ENCODE measurements at places on chromosomes 11 and 22.

DNA sequence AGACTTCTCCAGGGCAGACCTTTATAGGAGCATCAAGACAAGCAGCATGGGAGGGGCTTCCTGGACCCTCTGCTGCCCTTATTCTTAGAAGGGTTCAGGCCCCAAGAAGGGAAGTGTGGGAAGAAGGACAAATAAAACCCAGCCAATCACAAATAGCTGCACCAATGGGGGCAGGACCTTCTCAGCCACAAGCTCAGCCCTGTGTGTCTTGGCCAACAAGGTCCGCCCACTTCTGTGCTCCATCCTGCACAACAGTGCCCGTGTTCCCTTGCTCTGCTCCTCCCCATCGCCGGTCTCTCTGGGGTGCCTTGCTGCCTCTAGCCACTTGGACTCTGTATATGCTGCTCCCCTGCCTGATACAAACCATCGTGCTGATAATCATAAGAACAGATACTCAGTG, 86.1 kb downstream of the NAT10 start:
- DNase-seq: no peak

- DNase-seq: no peak
These were observed 35.2 kb upstream of the CSNK1E start for GRCh38 chr22:38352436-38352835.

- no peak for DNase-seq
These were observed 1.3 kb downstream of the PPP2R5B start for GRCh38 chr11:64925536-64926436.

- DNase-seq: no peak
These were observed 10.5 kb downstream of the YWHAH start for GRCh38 chr22:31954535-31955523.

DNA sequence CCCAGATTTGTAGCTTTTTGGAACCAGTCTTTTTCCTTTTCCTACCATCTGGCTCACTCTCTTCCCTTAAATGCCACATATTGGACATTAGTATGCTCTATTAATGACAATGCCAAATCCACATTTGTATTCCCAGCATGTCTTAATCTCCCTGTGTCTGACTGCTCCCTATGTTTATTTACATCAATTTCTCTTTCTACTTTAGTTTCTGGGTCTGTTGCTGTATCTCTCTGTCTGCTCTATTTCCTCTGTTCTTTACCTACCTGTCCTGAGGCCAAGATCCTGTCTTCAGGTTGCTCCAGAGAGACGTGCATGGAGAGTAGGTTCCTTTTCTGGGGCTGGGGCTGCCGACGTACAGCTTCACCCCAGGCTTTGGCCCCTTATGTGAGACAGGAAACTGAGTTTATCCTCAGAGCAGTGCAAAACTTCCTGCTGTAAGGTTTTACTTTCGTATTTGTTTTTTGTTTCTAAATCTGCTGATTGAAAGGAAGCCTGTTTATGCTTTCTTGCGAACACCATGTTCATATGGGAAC, 25.6 kb downstream of the OR2AG2 start:
- peak; percentile 75 for DNase-seq

- no peak for DNase-seq
These were observed 169.6 kb downstream of the BRD1 start for GRCh38 chr22:49657974-49658590.
